ENCODE measurements at places on chromosomes 13 and 19.

DNA sequence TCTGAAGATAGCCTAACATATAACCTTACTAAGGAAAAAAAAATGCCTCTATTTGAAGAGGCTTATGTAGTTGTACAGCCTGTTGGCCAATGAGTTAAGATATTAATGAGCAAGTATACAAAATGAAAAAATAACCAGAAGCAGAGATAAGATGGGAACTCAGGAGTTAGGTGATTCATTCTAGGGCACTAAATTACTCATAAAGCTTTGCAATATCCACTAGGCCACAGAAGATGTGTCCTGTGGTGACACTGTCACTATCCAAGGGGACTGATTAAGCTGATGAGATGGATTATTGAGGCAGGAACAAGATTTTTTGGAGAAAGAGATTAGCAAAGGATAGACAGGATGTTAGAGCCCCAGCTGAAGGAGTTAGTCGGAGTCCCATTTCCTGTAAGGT, 99.6 kb downstream of the LIG4 start:
- no peak for DNase-seq

DNA sequence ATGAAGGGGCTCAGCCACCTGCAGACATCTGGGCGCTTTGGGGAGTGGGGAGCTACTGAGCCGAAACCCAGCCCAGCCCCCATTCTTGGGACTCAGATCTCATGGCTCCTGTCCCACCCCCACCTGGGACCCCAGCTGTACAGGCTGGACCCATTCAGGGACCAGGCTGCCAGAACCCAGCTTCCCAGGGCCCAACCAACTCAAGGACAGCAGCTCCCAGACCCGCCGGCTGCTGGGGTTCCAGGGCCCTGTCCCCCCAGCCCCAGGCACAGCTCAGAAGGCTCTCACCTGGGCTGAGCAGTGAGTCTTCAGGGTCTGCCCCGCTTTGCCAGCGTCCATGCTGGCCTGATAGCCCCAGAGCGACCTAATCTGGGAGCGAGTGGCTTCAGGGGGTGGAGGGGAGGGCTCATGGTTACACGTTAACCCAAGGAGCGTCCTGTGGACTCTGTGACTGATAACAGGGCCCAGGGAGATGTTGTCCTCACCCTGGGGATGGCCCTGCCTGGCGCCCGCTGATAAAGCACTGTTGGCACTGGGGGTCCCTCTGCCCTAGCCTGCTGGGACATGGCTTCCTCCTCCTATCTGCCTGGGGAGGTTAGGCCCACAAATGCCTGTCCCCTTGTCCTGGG, at the start of gene TMEM86B:
Gene TMEM86B (minus strand): TSS at position 361 of the 629 bp plus-strand sequence. CDS start 22 bp downstream, at position 339.
- DNase-seq: no peak

- no peak for DNase-seq
Observed at GRCh38 chr13:113245849-113246796, 36.7 kb downstream of the CUL4A start.

- no peak for DNase-seq
Observed at GRCh38 chr19:42197375-42197817, 20.1 kb downstream of the DEDD2 start.

GRCh38 chr13:44151474-44151873, 222.2 kb upstream of the SERP2 start:
- no peak for DNase-seq

All from vagina (tissue), 2 donors.